Upper lobe of right lung (tissue), 1 donor: ENCODE measurements at places on chromosomes 11 and 22.

DNA sequence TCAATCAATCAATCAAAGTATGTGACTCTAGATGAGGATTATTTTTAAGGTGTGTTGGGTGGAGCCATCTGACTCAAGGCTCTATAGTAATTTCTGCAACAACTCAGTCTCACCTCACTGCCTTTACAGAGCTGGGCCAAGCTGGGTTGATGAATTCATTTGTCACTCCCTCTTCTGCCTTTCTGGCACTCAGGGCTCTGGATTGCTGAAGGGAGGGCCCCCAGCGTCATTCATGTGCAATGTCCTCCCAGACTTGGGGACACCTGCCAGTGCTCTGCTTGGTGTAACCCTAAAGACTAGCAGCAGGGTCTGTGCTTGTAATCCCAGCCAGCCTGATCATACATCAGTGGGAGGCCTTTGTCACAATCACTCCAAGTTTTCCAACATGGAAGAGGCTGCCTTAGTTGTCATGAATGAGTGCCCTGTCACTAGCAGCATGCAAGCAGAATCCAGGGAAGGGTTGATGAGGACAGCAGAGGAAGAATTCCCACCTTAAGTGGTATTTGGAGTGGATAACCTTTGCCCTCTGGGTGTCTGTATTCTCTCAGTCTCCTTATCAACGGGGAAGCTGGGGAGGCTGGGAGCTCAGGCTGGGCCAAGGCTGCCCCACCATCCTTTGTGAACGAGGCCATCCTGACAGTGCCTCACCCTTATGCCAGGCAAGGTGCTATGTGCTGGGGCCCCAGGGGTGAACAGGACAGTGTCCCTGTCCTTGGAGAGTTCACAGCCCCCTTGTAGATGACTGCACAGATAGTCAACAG is 2.0 kb upstream of the TP53I11 start:
- H3K36me3 ChIP-seq: no peaks in the 10 kb centered on the region
- no peak overlapping the region for H3K4me3 ChIP-seq
- H3K4me1 ChIP-seq: peaks cover 39% of the 10 kb centered on the region
- peak overlapping the region; percentile 36 for H3K27ac ChIP-seq

- H3K4me3 ChIP-seq: no peak overlapping the region
- DNase-seq: no peak
- no peak overlapping the region for H3K27ac ChIP-seq
- H3K27me3 ChIP-seq: no peaks in the 10 kb centered on the region
- H3K4me1 ChIP-seq: no peaks in the 10 kb centered on the region
- no peaks in the 10 kb centered on the region for H3K36me3 ChIP-seq
Measured at GRCh38 chr11:97990162-97990920, 1030.4 kb upstream of the CNTN5 start.

- H3K27me3 ChIP-seq: no peaks in the 10 kb centered on the region
- H3K4me1 ChIP-seq: no peaks in the 10 kb centered on the region
- no peak overlapping the region for H3K27ac ChIP-seq
- no peak for DNase-seq
- H3K36me3 ChIP-seq: no peaks in the 10 kb centered on the region
- H3K4me3 ChIP-seq: no peak overlapping the region
Measured at GRCh38 chr11:3605771-3606203, 36.0 kb downstream of the ART5 start.

GRCh38 chr11:77530879-77531278 is 57.0 kb upstream of the PAK1 start:
- H3K4me3 ChIP-seq: no peak overlapping the region
- H3K27me3 ChIP-seq: no peaks in the 10 kb centered on the region
- H3K4me1 ChIP-seq: no peaks in the 10 kb centered on the region
- no peak for DNase-seq
- H3K27ac ChIP-seq: no peak overlapping the region
- H3K36me3 ChIP-seq: no peaks in the 10 kb centered on the region
